ENCODE measurements at places on chromosomes 2 and 18.

DNA sequence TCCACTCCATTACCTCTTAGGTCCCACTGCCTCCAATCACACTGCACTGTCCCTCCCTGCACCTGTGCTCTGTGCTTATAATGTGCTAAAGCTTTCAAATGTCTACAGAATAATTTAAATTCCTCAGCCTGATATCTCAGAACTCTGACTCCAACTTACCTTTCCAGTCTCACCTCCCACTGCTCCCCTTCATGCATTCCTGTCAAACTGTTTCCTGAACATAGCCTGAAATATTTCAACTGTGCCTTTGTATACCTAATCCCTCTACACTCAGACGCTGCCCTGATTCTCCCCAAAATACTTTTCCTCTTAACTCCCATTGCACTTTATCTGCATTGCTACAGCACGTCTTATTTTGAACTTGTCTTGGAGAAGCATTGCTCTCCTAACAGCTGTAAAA is 40.5 kb downstream of the CHMP3 start:
- no peak for DNase-seq

DNA sequence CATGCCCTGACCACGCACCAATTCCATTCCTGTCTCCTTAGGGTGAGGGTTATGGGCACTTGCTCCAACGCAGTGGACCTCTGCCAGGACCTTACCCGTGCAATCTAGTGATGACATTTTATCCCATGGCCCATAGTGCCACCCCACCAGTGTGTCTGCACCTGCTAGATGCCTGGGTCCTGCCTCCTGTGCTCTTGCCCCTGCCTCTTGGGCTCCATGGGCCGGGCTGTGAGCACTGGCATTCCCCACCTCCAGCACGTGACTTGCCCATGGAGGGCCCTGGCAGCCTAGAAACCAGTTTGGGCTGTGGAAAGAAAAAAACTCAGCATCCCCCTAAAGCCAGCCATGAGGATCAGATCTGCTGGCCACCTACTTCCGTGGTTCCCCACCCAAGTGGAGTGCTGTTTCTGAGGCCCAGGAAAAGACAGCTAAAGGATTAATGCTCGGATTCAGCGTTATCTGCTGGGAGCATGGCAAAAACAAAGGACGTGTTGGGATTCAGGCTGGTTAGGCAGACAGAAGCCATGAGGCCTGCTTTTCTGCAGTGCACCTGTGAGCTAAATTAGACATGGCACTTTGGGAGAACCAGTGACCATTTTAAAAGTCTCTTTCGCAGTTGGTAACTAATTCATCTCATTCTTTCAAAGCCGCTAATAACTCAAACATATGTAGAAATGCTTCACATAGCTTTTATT is 129.2 kb downstream of the ALPK2 start:
- DNase-seq = no peak

- no peak for DNase-seq
Measured at GRCh38 chr2:51018145-51018544, 13.8 kb downstream of the NRXN1 start.

DNA sequence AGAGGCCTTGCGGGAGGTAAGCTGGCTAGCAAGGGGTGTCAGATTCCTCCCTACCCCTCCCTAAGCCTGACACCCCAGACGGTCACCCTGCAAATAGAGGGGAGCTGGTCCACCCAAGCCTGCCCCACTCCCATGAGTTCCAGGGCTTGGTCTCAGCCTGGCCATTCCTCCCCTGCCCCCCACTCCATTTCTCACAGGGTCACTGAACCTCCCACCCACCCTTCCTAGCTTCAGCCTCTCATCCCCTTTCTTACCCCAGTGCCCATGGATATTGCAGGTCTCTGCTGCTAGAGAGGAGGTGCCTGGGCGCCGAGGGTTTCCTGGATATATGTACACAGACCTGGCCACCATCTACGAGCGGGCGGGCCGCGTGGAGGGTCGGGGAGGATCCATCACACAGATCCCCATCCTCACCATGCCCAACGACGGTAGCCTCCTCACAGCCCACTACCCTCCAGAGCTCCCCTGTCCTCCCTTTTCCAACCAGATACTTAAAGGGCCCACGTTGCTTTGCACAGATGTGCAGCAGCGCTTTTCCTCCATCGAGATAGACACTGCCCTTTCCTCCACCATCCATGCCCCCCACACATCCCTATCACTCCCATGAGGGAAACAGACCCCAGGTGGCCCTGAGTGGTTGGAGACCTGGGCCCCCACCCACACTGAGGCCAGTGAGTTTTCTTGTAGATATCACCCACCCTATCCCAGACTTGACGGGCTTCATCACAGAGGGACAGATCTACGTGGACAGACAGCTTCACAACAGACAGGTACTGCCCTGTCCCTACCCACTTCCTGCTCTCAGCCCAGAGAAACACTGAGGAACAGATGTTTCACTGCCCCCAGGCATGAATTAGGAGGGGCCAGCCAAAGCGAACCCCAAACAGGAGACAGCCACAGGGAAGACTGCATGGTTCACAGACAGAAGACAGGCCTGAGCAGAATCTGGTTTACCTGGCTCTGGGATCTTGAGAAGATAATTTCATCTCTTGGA is 15.2 kb upstream of the ANKRD53 start:
- no peak for DNase-seq

DNA sequence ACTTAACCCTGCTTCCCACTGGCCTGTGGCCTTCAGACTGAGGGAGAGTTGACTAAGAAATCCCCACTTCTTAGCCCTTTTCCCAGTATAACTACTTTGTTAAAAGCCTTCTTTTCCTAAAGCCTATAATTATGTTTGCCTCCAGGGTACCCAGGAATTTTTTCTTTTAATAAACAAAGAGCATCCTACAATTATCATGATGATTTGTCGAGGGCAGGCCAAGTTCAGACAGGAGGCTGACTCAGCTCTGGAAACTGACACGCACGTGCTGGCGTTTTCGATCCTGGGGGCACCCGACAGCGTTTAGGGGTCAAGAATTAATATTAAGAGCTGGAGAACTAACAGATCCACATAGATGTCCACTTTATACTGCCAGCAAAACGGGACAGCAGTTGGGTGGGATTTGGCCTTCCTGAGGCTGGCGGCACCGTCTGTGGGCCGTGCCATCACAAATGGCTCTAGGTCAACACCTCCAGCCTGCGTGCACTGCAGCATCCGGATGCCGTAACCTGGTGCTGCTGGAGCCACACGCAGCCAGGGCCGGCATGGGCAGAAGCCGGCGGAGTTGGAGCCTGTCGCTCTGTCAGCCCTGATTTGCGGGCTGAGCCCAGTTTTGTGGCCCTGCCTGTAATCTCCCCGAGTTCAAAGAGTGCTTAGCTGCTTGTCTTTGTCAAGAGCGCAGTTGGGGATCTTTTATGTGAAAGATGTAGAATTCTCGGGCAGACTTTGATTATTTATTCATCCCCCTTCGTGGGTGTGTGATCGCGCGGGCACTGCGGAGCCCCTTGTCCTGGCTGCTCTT is 191.0 kb downstream of the GLI2 start:
- no peak for DNase-seq

DNA sequence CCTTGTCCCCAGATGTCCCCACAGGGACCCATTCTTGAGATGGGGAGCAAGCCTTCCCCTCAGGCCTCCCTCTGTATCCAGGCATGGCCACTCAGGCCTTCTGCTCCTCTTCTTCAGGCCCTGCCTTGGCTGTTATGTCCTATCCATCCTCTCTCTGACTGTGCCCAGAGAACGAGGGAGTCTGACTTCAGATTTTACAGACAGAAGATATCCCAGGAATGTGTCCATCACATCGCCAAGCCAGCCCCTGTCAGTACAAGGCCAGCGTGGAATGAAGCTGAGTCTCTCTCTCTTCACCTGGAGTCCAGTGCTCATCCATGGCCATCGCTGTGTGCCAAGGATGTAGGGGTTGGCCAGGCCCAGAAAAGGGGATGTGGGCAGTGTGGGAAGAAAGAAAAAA is 57.6 kb downstream of the SDC1 start:
- DNase-seq = no peak

DNA sequence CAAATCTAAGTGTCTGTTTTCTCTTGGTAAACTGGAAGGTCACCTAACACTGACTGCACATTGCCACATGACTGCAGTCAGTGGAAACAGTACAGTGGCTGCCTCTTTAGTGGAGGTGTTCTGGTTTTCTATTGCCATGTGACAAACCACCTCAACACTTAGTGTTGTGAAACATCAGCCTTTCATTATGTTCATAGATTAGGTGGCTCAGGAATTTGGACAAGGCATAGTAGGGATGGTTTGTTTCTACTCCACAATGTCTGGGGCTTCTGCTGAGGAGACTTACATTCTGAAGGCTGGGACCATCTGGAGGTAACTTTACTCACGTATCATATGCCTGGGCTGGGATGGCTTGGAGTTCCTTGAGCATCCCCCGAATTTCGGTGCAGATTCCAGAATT is 26.5 kb downstream of the CCDC85A start:
- DNase-seq = no peak

DNA sequence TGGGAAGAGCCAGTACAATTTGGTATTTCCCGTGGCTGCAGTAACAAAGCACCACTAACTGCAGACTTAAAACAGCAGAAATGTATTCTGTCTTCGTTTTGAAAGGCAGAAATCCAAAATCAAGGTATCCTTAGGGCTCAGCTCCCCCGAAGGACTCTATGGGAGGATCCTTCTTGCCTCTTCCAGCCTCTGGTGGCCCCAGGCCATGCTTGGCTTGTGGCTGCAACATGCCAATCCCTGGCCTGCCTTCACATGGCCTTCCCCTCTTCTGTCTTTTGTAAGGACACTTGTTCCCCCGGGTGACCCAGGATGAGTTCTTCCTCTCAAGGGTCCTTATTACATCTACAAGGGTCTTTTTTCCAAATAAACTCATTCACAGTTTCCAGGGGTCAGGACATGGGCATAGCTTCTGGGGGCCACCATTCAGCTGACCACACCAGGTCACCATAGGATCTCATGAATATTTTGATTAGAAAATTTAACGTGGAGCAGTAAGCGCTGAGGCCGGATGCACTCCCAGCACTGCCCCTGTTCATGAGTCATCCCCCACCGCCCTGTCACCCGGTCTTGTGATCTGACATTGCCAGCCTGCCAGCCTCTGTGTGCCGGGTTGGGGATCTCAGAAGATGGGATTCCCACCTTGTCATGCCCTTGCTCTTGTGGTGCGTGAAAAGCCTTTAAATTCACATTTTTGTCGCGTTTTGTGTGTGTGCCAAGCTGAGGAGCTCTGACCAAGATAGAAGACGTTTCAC is 61.2 kb upstream of the B3GNT7 start:
- DNase-seq = no peak

DNA sequence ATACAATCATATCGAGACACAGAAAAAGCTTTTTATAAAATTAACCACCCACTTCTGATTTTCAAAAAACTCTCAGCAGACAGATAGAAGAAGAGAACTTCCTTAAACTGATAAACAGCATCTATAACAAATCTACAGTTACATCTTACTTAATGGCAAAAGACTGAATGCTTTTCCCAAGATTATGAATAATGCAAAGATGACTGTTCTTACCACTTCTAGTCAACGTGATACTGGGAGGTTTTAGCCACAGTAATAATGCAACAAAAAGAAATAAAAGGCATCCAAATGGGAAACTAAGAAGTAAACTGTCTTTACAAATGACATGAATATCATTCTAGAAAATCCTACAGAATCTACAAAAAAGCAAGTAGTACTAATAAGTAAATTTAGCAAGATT is 58.0 kb upstream of the TMEM247 start:
- DNase-seq = no peak

DNA sequence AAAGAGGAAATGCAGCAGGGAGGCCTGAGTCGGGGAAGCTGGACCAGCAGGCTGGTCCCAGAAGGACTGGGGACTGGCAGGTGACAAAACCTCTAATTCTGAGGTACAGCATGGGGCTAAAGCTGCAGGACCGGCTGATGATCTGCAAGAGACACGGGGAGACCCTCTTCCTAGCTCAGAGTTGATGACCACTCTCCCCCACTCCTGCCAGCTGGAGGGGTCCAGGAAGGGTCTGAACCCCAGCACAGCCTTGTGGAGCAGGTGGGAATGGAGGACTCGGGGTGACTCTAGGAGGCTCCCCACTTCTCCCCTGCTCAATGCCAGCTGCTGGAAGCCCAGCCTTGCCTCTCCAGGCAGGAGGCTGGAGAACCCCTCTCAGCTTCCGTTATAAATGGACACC is 67.7 kb downstream of the TWIST2 start:
- no peak for DNase-seq

DNA sequence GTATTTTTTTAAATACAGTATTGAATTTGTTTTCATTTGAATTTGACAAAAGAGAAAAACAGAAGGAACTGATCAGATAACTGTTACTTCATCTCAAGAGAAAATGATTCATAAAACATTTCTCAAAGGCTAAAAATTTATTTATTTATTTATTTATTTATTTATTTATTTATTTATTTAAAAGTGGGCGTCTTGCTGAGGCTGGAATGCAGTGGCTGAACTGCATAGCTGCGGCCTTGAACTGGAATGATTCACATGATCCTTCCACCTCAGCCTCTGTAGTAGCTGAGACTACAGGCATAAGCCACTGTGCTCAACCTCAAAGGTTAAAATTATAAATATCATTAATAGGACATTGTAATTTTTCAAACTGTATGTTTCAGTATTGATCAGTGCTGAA is 4.5 kb upstream of the PUM2 start:
- no peak for DNase-seq

- no peak for DNase-seq
Measured at GRCh38 chr18:3875376-3875775, 425.4 kb downstream of the TGIF1 start.

DNA sequence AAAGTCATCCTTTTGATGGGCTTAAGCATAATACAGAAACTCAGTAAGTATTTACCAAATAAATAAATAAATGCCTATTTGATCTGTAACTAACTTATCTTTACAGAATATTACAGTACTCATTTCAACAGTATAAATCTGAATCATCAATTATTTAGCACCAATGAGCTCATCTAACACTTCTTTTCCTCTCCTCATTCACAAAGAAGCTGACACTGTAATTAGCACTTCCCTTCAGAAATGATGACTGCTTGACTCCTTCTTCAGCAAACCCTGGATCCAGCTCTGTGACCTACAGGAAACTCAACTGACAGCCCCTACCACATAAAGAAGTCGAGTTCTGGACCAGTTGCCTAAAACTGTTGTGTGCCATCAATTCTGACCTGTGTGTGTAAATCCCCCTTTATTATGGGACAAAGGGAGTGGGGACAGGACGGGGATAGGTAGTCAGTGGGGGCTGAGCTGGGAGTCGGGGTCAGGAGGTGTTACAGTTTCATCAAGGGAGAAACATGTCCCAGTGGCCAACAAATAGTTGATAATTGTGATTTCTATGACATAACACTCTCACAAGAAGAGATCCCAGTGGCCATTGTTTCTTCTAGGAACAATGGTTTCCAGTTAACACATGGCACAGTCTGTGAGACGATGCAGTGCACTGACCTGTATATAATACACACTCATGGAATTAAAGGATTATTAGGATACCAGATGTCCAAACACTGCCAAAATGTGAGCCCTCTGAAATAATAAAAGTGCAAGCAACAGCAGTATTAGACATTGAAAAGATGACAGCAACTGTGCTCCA is 68.7 kb downstream of the STK39 start:
- no peak for DNase-seq

- DNase-seq = no peak
Measured at GRCh38 chr2:133369901-133370658, 198.2 kb downstream of the NCKAP5 start.

- DNase-seq = no peak
Measured at GRCh38 chr2:47554311-47554905, 151.5 kb downstream of the MSH2 start.

- no peak for DNase-seq
Measured at GRCh38 chr2:179594268-179595112, 266.9 kb downstream of the ZNF385B start.

- DNase-seq = no peak
Measured at GRCh38 chr2:2188344-2188920, 142.6 kb downstream of the MYT1L start.
